Panc1 (cell line): ENCODE measurements at places on chromosomes 7 and 10.

DNA sequence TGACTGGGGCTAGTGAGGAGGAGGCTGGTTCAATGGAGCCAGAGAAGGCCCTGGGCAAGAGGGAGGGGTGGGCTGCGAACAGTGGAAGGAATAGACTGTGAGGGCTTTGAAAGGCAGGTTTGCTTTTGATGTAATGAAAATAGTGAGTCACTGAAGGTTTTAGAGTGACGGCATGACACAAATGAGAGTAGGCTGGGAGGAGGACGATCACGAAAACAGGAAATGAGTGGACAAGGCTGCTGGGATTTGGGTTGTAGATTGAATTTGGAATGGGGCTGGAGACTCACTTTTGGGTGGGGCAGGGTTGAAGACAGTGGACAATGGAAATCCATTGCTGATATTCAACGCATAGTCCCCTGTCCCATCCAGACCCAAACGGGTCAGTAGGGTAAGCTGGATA is 139.6 kb downstream of the CDH23 start:
- DNase-seq: no peak

DNA sequence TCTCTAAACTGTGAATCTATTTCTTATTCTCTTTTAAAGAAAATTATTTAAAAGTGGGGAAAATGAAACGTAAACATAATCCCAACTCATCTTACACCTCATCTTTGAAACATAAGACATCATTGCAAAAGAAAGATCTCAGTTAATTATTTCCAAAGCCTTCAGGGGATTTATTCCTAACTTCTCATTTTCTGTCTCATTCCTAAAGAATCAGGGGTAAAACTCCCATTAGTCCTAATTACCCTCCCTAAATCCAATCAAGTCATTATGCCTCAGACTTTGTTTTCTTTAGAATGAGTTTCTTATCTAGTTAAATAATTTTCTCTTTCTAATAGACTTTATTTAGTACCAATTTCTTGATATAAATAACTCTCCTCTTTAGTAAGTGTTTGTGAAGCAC is 39.7 kb upstream of the JCAD start:
- no peak for DNase-seq

GRCh38 chr7:103299660-103300059 is 2.4 kb downstream of the PMPCB start:
- DNase-seq: no peak

- no peak for DNase-seq
Observed at GRCh38 chr10:127353544-127353943, 157.2 kb upstream of the INSYN2A start.

- no peak for DNase-seq
Observed at GRCh38 chr10:125783408-125783807, 7.8 kb upstream of the MMP21 start.

DNA sequence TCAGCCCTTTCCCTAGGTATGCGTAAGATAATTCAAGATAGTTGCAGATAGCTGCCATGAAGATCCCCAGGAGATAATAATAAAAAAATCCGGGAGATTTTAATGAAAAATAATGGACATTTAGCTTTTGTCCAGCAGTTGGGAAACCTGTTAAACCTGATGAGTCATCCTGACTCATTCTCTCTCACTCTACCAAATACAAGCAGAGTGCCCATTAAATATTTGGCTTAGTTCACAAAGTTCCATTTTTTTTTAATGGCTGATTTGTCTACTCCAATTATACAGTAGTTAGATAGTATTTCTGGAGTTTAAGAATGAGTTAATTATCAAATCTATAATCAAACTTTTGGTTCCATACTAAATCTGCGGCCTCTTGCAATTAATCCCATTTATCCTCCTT is 2.1 kb upstream of the SHTN1 start:
- peak; percentile 15 for DNase-seq

DNA sequence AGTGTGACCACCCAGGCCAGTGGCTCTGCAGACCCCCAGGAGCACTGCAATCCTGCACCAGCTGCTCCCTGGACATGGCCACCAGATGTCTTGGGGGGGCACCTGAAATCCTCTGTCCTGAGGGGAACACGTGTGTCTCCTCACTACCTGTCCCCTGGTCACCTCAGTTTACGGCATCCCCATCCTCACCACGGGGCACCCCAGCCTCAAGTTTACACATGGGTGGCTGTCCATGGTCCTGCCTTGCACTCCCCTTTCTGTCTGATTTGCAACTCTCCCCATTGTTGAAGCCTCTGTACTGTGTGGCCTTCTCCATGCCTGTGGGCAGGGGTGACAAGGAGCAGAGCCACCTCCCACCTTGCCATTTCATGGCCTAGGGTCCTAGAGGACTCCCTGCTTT is 67.2 kb downstream of the RAMP3 start:
- DNase-seq: no peak

- DNase-seq: no peak
Observed at GRCh38 chr10:6769704-6770417, 189.8 kb upstream of the PRKCQ start.

DNA sequence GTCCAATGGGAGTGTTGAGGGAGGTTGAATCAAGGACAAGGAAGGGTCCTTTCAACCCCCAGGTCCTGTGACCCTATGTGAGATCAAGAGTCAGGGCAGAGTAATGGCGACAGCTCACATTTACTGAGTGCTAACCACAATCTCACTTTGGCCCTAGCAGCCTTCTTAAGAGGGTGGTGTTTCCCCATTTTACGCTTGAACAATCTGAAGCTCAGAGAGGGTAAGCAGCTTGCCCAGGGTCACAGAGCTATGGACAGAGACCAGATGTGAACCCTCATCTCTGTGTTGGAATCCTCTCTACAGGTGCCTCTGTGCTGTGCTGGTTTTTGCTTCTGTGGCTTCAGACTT is 102.0 kb downstream of the GRK5 start:
- DNase-seq: no peak

- DNase-seq: no peak
Observed at GRCh38 chr10:68877482-68878110, 23.5 kb upstream of the DDX50 start.
